AG08395 (cell line): ENCODE measurements at places on chromosomes 1 and 21.
A peak's percentile ranks its signal among the peaks of the same experiment; 100 is the strongest.

GRCh38 chr1:203346060-203346768, 4.7 kb downstream of the FMOD start:
- DNase-seq: no peak

- peak; percentile 42 for DNase-seq
Observed at GRCh38 chr1:242011894-242012660, 13.2 kb upstream of the MAP1LC3C start.

DNA sequence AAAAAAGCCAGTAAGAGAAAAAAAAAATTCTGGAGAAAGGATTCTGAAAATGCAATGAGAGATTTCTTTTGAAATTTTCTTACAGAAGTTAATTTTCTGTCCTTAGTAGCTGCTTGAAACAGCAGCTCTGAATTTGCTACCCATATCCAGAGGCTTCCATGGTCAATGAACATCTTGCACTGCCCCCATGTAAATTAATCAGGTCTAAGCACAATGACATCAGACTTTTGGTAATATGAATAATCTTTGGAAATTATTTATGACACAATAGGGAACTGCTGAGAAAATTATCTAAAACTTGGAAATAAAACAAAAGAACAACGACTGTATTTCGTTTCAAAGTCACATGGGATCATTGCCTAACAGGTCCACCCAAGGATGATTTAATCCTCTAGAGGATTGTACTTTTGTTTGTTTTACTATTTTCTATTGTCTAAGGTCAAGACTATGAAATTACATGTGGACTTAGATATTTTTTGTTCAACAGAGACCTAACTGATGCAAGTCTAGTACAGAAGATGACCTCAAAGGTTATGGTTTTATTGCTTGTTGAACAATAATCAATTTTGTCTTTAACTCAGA, 312.1 kb downstream of the BACH1 start:
- no peak for DNase-seq

GRCh38 chr1:1236945-1237873, 5.2 kb downstream of the B3GALT6 start:
- no peak for DNase-seq
